Activated naive CD4-positive, alpha-beta T cell treated with anti-CD3 and anti-CD28 coated beads for 36 hours (primary cell): ENCODE measurements at places on chromosomes 6 and 20.

DNA sequence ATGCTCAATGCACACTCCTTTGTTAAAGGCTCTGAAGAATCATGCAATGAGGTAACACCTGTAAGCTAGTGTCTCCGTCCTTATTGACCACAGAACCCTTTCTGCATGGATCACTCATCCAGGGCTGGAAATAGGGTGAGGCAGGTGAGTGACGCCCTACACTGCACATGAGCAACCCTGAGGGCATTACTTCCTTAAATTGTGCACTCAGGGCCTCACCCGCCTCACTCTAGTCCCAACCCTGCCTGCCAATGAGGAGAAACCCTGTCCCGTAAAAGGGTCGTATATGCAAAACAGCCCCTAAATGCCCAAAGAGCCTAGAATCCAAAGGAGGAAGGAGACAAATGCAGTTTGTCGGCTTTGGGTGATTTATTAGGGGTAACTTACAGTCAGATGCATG is 33.6 kb upstream of the NOP56 start:
- no peak for DNase-seq

GRCh38 chr6:16974704-16975359 is 127.0 kb upstream of the STMND1 start:
- DNase-seq, result no peak

- no peak for DNase-seq
Observed at GRCh38 chr6:88709819-88710246, 253.6 kb downstream of the RNGTT start.

GRCh38 chr20:39960522-39961428 is 728.3 kb downstream of the MAFB start:
- DNase-seq, result no peak

GRCh38 chr6:52331793-52332457 is 30.0 kb upstream of the PAQR8 start:
- peak; percentile 29 for DNase-seq

GRCh38 chr6:139540276-139540675 is 165.8 kb upstream of the CITED2 start:
- DNase-seq, result peak; percentile 79

DNA sequence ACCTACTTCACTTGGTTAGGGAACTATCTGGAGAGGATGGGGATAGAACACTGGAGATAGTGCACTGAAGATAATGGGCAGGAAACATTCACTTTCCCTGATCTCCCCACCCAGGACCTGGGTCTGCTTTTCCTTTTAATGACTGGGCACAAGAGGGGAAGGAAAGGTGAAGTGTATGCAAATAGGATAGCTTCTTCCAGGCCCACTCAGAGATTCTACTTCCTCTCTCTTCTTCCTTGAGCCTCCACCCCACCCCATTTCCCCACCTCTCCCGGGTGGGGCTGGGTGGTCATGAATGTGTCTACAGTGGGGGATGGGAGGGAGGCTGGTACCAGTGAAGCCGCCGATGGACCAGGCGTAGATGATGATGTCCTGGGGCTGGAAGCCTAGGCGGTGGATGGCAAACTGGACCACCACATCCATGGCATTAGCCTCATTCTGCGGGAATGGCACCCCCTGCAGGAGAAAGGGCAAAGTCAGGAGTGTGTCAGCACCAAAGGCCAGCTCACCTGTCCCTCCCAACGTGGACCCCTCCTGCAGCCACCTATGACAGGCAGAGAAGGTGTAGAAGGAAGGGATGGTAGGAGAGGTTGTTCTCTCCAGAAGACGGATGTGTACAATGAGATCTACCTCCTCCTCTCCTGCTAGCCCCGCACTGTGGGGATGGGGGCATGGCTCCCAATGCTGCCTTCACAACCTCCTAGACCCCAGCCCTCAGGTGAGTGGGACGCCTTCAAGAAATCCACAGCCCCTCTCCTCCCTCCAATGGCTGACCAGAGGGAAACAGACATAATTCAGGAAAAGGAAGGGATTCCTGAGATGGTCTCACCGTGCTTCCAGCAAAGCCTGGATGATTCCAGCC is 8.6 kb upstream of the LY6G5C start:
- peak; percentile 33 for DNase-seq

- peak; percentile 11 for DNase-seq
Observed at GRCh38 chr6:109093732-109094415, 772 bp downstream of the SESN1 start.

DNA sequence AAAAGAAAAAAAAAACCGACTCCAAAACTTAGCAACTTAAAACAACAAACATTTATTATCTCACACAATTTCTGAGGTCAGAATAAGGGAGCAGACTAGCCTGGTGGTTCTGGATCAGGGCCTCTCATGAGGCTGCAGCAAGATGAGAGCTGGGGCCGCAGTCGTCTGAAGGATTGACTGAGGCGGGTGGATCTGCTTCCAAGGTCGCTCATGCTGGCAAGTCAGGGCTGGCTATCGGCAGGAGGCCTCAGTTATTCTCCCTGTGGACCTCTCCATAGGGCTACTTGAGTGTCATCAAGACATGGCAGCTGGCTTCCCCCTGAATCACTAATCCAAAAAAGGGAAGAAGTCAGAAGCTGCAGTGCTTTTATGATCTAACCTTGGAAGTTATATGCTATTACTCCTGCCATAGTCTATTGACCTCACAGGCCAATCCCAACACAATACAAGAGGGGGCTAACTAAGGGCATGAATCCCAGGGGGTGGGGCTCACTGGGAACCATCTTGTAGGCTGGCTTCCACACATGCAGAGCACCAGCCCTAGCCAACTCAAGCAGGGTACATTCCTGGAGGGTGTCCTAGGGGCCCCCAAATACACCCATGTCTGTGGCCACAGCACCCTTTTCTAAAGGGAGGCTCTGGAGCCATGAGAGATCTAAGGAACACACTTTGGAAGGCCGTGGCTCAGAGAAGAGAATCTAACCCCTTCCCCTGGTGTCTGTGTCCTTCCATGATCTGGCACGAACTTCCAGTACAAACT is 11.3 kb downstream of the EBF4 start:
- DNase-seq, result no peak

DNA sequence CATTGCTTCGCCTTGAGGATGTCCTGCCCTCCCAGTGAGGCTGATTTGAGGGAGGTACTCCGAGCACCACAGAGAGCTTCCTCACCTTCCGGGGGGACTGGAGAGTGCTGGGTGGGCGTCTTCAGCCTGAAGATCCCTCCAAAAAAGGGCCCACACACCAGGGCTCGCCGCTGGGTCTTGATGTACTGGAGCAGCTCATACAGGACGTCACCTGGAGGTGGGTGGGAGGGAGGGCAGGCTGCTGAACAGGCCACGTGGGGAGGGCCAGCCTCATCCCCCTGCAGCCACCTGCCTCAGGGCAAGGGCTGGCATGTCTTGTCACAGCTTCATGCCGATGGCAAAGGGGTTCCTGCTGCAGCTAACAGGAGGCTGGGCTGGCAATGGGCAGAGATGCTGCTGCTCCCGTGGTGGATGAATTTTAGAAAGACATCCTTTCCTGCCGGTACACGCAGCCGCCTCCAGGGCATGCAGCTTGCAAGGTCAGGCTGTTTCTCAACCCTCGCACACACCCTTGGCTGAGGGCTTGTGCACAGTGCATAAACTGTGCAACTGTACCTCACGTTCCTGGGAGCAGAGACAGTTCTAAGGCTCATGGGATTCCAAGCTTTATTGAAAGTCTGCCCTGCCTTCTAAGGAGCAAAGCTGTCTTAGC is 14.0 kb downstream of the ETV7 start:
- no peak for DNase-seq

DNA sequence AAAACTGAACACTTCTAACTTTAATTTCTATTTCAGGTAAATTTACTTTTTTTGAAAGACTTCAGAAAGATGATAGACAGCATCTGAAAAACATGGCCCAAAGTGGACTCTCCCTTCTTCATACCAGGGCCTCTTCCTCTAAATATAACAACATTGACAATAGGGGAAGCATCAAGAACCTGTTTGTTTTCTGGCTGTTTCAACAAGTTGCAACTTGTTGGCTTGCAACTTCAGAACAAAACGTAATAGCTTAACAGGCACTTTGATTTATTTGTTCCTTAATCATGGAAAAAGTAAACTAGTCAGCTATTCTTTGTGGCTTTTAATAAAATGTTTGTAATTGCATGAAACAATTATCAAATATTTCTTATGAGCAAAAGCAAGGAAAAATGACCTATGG is 34.3 kb downstream of the RGS17 start:
- DNase-seq, result no peak

- peak; percentile 76 for DNase-seq
Observed at GRCh38 chr6:14732844-14733757, 512.8 kb upstream of the JARID2 start.

DNA sequence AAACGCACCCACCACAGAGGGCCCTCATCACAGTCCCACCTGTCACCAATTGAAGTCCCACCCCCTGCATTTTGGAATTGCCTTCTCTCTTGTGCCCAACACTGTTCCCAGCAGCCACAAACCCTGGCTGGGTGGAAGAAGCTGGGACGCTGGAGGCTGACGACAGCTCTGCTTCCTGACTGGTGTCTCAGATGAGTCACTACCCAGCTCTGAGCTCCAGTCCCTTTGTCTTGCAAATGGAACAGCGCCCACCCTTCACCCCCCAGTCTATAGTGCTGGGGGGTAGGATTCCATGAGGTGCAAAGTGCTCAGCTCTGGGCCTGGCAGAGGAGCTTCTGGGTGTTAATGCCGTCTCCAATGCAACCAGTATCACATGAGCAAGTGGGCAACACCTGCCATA is 85.3 kb downstream of the DLGAP4 start:
- DNase-seq, result no peak

- no peak for DNase-seq
Observed at GRCh38 chr20:3658019-3658715, 5.0 kb downstream of the GFRA4 start.

DNA sequence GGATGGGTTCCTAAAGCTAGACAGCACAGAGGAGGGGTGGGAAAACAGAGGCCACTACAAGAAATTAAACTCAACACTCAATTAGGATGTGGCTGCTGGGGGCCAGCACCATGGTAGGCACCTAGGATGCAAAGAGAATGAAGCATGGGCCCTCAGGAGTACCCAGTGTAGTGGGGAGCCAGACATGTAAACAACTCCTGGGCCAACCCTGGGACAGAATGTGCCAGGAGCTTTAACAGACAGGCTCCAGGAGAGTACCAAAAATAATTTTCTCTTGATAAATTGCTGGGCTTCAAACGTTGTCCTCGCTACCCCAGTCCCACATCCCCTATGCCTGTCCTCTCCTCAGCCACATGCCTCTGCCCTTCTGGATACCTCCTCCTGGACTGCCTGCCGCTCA is 1.7 kb downstream of the TMEM151B start:
- DNase-seq, result no peak

DNA sequence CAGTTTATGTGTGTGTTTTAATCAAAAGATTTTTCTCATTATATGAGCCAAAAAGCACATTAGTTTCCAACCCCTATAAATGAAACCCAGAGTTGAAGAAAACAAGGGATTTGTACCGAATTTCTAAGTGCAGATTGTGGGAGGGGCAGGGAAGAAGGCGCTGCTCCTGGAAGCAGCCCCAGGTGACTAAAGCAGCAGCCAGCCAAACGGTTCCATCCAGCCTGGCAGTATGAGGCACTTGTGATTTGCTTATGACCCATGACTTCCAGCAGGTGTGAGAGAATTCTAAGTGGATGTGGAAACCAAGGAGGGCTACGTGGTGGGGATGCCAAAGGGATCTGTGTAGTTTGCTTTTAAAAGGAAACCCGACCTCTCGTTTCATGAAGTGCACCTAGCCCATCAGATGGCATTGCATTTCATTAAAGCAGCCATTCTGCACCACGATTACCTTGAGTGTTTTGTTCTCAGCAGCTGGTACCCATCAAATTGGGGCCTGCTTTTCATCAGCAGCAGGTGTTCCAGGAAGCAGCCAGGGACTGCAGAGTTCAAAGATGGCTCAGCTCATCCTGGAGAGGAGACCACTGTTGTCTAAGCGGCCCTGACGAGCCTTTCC is 79.1 kb downstream of the DTD1 start:
- no peak for DNase-seq

- DNase-seq, result no peak
Observed at GRCh38 chr6:127198549-127198948, 68.1 kb upstream of the RNF146 start.

DNA sequence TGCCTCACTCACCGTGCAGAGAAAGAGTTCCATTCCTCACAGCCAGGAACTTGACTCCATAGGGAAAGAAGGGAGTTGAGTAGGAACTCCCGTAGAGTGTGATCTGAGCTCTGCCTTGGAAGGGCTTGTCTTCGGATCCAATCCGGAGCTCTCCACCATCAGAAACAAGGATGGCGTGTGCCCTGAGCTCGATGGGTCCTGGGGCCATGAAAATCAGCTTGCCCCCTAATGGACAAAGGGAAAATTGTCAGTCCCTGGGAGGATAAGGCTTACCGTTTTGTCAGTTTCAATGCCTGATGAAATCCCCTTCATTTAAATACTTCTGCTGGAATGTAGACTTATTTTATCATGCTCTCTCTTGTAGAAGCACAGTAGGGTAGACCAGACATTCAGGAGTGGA is 153.3 kb downstream of the PKHD1 start:
- DNase-seq, result no peak

- peak; percentile 55 for DNase-seq
Observed at GRCh38 chr6:85669735-85670194, 27.1 kb upstream of the SYNCRIP start.

- no peak for DNase-seq
Observed at GRCh38 chr6:88512951-88513350, 346.8 kb upstream of the CNR1 start.

GRCh38 chr6:105966481-105966880 is 119.7 kb upstream of the PRDM1 start:
- no peak for DNase-seq

GRCh38 chr6:104573350-104573749 is 286.4 kb downstream of the HACE1 start:
- DNase-seq, result no peak

DNA sequence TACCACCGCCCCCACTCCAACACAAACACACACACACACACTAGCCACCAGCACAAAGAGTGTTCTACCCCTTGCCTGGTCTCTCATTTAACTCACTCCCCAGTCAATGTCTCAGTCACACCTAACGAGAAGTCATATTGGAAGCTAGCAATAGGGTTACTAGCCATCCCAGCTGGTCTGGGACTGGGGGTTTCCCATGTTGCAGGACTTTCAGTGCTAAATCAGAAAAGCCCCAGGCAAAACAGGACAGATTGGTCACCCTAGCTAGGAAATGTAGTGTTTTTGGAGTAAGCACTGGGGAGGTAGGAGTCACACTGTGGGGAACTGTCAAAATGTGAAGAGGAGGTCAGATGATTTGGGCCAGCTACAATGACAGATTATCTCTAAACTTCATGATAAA is 158.1 kb downstream of the UNC5CL start:
- no peak for DNase-seq

DNA sequence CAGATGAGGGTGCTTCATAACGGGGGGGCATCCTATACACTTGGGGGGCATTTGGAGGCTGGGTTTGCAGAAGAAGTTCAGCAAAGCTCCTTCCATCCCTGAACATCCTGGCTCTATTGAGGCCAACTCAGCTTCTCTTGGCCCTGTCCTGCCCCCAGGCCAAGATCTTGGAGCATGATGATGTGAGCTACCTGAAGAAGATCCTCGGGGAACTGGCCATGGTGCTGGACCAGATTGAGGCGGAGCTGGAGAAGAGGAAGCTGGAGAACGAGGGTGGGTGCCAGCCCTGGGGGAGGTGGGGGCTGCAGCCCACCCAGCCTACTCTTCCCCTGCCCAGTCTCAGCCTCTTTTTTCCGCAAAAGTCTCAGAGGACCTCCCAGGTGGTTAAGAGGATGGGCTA is 17.2 kb downstream of the GDAP1L1 start:
- DNase-seq, result peak; percentile 23

GRCh38 chr6:135557582-135557981 is 60.0 kb upstream of the AHI1 start:
- no peak for DNase-seq
